ENCODE measurements at places on chromosomes 12 and 14.

- DNase-seq = no peak
These were observed 412.6 kb upstream of the SOX5 start for GRCh38 chr12:24361877-24362580.

GRCh38 chr12:75738486-75738885 lies 227.1 kb upstream of the KRR1 start:
- DNase-seq = no peak

DNA sequence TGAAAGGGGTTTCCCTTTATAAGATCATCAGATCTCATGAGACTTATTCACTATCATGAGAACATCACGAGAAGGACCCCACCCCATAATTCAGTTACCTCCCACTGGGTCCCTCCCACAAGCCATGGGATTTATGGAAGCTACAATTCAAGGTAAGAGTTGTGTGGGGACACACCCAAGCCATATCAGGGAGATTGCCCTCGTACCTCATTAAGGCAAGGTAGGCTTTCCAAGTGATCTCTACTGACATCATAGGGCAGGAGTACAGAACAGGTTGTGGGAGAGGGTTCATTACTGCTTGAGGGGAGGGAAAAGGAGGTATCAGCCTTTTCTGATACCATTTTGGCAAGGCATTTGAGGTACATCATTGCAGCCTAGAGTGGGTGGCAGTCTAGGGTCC lies 524.6 kb downstream of the PRKD1 start:
- no peak for DNase-seq

- DNase-seq = no peak
These were observed 14.4 kb downstream of the FGD6 start for GRCh38 chr12:95202691-95203486.

- no peak for DNase-seq
These were observed 25.2 kb downstream of the NID2 start for GRCh38 chr14:52043690-52044089.

- DNase-seq = no peak
These were observed 39.6 kb downstream of the TC2N start for GRCh38 chr14:91827746-91828145.

DNA sequence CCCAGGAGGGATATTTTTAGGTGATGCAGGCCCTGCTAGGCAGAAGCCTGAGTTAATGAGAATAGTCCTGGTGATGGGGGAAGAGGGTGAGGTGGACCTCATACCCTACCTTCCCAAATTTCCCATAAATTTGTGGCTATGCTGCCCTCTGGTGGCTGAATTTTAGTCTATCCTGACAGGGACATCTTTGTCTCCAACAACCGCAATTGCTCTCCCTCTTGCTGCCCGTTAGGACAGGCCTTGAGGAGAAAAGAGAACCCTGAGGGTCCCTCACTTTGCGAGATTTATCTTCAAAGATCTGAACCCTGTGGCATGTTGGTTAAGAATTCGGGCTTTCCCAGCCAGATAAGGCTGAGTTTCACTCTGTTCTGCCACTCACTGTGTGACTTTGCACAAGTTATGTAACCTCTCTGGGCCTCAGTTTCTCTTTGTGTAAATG lies 9.8 kb upstream of the ZNF385A start:
- no peak for DNase-seq

DNA sequence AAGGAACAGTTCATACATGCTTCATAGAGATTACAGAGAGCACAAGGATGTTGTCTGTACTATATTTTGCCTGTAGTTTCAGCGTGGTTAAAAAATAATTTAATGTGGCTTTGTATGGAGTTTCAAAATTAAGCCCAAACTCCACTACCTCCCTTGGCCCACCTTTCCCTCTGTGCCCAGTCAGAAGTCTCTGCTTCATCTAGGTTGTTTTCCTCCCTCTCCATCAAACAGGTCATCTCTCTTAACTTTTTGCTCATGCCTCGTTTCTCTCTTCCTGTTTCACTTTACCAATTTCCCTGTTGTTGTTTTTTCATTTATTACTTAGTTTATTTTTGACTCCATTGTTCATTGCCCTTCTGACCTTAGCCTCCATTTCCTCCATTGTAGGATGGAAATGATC lies 94.9 kb upstream of the NEDD1 start:
- DNase-seq = no peak

GRCh38 chr12:47277972-47278448 lies 198.3 kb upstream of the AMIGO2 start:
- DNase-seq = no peak

- DNase-seq = peak; percentile 16
These were observed 16.8 kb downstream of the ATP5MC2 start for GRCh38 chr12:53659011-53659551.

DNA sequence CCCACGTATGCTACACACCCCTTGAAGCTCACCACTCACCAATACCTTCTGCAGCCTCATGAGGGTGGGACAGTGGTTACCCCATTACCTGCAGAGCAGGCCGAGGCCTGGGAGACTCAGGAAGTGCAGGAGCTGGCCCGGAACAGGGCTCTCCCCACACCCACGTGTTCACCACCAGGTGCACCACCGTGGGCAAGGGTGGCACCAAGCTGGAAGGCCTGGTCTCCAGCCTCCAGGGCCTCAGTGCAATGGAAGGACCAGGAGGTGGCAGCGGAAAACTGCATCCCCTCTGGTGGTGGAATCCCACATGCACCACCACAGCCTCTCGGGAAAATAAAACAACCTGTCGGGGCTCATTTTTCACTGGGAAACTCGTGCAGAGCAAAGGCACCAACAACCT lies 36.4 kb downstream of the ITPK1 start:
- DNase-seq = no peak

GRCh38 chr12:67541625-67541991 lies 106.9 kb upstream of the DYRK2 start:
- no peak for DNase-seq

GRCh38 chr12:114682785-114683708 lies 928 bp downstream of the TBX3 start:
- DNase-seq = no peak

DNA sequence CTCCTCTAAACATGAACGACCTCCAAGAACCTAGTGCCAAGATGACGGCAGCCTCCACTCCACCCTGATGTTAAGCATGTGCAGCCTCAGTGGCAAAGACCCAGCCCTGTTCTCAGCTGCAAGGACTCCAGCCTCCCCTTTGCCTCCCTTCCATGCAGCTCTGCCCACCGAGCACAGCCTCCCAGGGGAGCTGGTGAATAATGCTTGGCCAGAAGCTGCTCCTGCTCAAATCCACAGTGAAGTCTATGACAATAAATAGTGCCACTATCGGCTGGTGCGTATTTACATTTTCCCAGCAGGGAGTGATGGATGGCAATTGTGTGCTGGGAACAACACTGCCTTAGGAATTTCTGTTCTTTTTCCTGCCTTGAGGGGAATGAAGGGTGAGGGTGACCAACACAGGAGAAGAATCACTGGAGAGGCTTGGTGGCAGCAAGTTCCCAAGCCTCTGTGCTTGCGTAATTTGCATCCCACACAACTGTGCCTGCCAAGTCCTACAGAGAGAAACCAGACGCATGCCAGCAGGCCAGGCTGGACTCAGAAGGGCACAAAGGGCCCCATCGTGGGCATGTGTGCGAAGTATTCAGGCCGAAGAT lies 29.9 kb upstream of the TC2N start:
- DNase-seq = no peak

- DNase-seq = no peak
These were observed 27.9 kb downstream of the BORCS5 start for GRCh38 chr12:12384571-12385340.

DNA sequence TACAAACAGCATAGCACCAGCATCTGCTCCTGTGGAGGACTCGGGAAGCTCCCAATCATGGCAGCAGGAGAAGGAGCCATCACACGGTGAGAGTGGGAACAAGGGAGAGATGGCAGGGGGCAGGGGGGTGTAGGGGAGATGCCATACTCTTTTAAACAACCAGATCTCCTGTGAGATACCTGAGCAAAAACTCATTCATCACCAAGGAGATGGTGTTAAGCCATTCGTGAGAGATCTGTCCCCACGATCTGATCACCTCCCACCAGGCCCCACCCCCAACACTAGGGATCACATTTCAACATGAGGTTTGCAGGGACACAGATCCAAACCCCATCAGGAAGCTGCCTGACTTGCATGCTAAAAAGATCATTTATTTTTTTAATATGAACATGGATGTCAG lies 499.3 kb downstream of the TMEM132D start:
- DNase-seq = no peak

DNA sequence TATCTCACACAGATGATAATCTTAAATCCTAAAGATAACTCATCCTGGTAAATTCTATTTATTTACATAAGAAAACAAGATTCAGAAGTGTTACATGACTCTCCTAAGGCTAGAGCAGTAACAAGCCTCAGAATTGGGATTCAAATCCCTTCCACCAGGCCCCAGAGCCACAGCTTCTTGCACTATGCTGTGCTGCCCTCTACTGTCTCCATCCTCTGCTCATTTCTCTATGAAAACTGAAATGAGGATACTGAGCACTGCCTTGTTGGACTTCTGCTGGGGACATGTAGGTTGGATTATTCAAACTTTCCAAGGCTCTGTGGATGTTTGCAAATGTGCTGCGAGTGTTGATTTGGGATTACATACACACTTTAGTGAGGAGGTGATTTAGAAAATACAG lies 23.5 kb upstream of the C12orf50 start:
- DNase-seq = peak; percentile 9

DNA sequence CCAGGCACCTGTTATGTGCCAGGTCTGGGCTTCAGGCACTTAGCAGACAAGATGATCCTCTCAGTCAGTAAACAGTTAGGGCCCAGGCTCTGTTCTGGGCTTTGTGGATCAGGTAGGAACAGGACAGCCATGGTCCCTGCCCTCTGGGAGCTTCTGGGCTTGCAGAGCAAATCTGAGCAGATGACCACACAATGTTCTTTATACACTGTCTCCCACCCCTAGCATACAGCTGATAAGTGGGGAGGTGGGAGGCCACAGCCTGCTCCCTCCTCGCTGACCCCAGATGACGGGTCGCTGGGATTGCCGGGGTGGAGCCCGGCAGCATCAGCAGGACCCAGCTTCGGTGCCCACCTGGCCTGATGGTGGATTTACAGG lies 53.1 kb upstream of the RIN3 start:
- DNase-seq = no peak

DNA sequence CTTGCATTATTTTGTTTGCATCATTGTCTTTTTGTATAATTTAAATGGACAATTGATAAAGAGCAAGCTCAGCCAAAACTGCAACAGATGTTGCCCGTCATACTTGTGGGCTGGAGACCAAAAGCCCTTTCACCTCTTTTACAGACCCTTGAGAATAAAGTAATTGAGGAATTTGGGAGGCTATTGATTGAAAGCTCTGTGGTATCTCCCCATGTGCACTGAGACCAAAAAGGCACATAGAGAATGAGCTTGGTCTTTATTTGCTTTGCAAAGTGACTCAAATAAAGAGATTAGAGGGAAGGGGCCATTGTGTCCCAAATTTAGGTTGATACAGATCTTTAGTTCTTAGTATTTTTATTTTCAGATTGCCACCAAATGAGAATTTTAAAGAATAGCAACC lies 617.6 kb downstream of the TRHDE start:
- DNase-seq = no peak

DNA sequence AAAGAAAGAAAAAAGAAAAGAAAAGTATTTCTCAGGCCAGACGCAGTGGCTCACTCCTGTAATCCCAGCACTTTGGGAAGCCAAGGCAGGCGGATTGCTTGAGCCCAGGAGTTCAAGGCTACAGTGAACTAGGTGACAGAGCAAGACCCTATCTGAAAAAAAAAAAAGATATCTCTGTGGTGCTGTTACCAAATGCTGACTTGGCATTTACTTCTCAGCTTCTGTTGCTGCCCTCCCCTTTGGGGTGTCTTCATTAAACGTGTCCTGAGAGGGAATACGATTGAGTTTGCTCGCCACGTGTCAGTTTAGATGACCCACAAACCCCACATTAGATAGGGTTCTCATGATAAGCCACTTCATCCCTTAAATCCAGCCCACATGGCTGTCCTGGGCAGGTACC lies 4.4 kb upstream of the POLR3B start:
- no peak for DNase-seq

DNA sequence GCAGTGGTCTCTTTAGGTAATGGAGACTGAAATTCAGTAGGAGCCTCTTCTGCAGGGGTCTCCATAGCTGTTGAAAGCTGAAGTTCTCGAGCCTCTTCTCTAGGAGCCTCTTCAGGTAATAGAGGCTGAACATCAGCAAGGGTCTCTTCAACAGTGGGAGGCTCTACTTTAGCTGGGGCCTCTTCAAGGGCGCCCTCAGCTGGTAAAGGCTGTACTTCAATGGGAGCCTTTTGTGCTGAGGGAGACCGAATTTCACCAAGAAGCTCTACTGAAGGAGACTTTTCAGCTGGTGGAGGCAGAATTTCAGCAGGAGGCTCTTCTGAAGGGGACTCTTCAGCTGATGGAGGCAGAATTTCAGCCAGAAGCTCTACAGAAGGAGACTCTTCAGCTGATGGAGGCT lies 1.5 kb downstream of the FSCB start:
- DNase-seq = no peak

- no peak for DNase-seq
These were observed 10.2 kb downstream of the KRT82 start for GRCh38 chr12:52395761-52396434.

DNA sequence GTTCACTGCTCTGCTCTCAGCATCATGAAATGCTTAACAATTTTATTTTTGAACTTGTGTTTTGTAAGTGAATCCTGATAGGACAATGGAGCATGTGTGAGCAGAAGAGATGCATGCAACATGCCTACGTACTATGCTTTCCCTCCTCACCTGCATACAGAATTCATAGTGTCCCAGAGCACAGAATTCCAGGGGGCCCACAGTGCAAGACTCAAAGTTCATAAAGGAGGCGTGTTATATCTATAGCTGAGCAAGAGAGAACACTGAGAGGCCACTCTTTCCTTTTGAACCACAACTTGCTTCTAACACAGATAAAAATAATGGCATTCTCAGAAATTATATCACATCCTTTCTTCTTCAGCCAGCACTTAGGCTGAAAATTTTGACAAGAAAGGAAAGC lies 28.8 kb downstream of the BHLHE41 start:
- DNase-seq = no peak

DNA sequence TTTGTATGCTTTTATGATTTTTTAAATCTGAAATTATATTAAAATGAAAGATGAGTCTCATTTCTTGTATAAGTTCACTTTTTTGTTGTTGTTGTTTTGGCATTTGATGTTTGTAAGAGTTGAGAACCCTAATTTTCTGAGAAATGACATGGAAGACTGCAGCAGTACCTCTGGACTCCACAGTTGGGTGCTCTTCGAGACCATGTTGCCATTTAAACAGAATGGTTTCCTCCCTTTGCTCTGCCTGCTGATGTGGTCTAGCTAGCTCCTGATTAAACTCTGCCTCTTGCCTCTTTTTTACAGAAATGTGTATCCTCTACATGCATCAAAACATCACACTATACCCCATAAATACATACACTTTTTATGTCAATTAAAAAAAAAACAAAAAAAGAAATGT lies 5.8 kb upstream of the LTA4H start:
- DNase-seq = no peak

DNA sequence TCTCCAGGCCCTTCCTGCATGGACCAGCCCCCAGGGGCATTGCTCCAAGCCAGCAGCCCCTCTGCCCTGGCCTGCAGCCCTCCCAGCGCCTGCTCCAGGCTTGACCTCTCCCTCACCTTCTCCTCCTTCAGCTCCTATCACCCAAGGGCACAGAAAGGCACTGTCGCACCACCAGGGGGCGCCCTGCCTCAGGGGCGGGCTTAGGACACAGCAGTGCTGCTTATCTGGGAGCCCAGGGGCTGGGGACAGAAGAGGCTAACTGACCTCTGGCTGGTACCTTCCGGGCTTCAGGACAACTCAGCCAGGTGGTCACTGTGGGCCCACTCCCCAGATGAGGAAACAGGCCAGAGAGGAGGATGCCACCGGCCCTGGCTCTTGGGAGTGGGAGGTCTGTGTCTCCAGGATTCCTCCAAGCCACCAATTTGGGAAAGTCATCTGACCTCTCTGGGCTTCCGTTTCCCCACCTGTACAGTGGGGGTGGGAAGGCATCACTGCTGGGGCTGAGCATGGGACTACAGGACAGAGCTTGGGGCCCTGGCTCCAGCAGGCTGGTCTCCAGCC lies 25.3 kb upstream of the GPR132 start:
- peak; percentile 30 for DNase-seq

Measured in NCI-H2081 treated with DMSO at 0.1 percent for 48 hours (cell line).